ENCODE measurements at places on chromosomes 7 and 10. TPM values are rescaled to one million over a fixed set of nuclear protein-coding genes. Genes with fewer than 3 reads are reported as not detected.

GRCh38 chr7:158541346-158542010 lies 46.1 kb downstream of the PTPRN2 start:
- H3K4me3 ChIP-seq: no peak overlapping the region
- no peak overlapping the region for H3K27ac ChIP-seq
- no peak for DNase-seq
- H3K27me3 ChIP-seq: no peaks in the 10 kb centered on the region
- no peaks in the 10 kb centered on the region for H3K4me1 ChIP-seq

DNA sequence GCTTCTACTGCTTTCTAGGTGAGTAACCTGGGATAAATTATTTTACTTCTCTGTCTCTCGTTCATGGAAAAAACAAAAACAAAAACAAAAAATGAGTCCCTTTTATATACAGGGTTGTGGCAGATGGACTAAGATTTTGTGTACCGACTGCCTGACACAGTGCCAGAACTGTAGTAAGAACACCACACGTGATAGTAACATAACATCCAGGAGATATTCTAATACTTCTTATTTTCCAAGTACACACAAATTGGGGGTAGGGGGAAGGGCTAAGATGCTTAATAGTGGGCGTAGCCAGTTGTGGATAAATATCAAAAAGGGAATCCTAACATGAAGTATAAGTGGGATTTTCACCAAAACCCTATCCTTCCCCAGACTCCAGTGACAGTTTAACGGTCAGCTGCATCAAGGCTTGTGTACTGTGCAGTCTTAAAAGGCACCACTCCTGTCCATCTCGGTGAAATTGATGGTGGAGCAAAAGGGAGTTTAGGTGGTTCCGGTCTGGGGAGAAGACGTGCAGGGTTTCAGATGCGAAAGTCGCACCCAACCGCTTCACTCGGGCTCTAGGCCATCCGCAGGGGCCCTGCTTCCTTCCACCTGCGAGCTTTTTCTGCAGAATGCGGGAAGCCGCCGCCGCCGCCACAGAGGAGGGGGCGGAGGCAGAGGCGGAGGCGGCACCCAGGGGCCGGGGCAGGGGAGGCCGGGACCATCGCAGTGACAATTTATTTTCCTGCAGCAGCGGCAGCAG lies at the start of gene STAMBPL1:
STAMBPL1 (plus strand) TSS at position 712 of the 748 bp plus-strand sequence. CDS start 21,464 bp downstream, outside the sequence.
- no peaks in the 10 kb centered on the region for H3K27me3 ChIP-seq
- peak within 1 kb of the TSS; percentile 59 for H3K4me3 ChIP-seq
- H3K36me3 ChIP-seq: no peaks in the 10 kb centered on the region
- peak; percentile 60 for DNase-seq

DNA sequence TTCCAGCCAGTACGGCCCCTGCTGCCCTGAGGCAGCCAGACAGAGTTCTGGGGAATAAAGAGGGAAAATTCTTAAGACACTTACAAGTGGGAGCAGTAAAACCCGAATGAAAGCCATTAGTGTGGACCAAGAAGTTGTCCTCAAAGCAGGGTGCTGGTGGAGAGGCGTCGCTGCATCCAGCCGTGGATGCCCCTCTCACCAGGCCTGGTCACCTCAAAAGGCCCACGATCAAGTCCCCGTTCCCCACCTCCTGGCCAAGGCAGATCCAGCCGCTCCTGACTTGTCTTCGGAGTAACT lies 656 bp downstream of the VSTM4 start:
- H3K4me3 ChIP-seq: peak overlapping the region; percentile 38
- no peaks in the 10 kb centered on the region for H3K36me3 ChIP-seq
- DNase-seq: no peak

DNA sequence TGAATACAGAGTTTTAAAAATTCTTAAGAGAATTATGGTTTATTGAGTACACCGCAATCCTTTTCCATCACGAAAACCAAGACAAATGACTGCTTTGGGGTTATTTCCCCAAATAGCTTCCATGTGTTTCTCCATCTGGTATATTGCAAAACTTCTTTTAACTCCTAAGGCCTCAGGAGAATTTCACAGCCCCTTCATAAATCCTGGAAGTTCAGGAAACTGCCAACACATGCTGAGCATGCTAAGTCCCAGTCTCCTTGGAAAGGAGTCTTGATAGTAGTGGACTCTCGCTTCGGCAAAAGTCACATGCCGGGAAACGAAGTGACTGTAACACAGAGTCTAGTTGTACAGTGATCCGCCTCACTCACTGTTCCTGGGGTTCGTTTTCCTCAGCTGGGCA lies 88.1 kb upstream of the RSU1 start:
- no peaks in the 10 kb centered on the region for H3K4me1 ChIP-seq
- no peaks in the 10 kb centered on the region for H3K27me3 ChIP-seq
- no peak for DNase-seq

- H3K4me1 ChIP-seq: no peaks in the 10 kb centered on the region
- no peak for DNase-seq
- H3K4me3 ChIP-seq: no peak overlapping the region
- no peak overlapping the region for H3K27ac ChIP-seq
These were observed 104.6 kb downstream of the INPP5A start for GRCh38 chr10:132641966-132642731.

- H3K27me3 ChIP-seq: peaks cover 5% of the 10 kb centered on the region
- H3K4me3 ChIP-seq: no peak overlapping the region
- no peaks in the 10 kb centered on the region for H3K4me1 ChIP-seq
- no peaks in the 10 kb centered on the region for H3K36me3 ChIP-seq
- H3K27ac ChIP-seq: no peak overlapping the region
- no peak for DNase-seq
These were observed 8.9 kb upstream of the LBX1 start for GRCh38 chr10:101237982-101238731.

- H3K27me3 ChIP-seq: no peaks in the 10 kb centered on the region
- peaks cover 10% of the 10 kb centered on the region for H3K36me3 ChIP-seq
- H3K4me3 ChIP-seq: no peak overlapping the region
- no peak overlapping the region for H3K27ac ChIP-seq
- no peaks in the 10 kb centered on the region for H3K4me1 ChIP-seq
These were observed 29.8 kb downstream of the CPVL start for GRCh38 chr7:29116361-29117200.

GRCh38 chr7:139758388-139758787 lies 19.4 kb downstream of the HIPK2 start:
- no peak for DNase-seq
- H3K4me3 ChIP-seq: no peak overlapping the region
- H3K27me3 ChIP-seq: no peaks in the 10 kb centered on the region
- H3K36me3 ChIP-seq: no peaks in the 10 kb centered on the region
- peaks cover 14% of the 10 kb centered on the region for H3K4me1 ChIP-seq
- no peak overlapping the region for H3K27ac ChIP-seq

DNA sequence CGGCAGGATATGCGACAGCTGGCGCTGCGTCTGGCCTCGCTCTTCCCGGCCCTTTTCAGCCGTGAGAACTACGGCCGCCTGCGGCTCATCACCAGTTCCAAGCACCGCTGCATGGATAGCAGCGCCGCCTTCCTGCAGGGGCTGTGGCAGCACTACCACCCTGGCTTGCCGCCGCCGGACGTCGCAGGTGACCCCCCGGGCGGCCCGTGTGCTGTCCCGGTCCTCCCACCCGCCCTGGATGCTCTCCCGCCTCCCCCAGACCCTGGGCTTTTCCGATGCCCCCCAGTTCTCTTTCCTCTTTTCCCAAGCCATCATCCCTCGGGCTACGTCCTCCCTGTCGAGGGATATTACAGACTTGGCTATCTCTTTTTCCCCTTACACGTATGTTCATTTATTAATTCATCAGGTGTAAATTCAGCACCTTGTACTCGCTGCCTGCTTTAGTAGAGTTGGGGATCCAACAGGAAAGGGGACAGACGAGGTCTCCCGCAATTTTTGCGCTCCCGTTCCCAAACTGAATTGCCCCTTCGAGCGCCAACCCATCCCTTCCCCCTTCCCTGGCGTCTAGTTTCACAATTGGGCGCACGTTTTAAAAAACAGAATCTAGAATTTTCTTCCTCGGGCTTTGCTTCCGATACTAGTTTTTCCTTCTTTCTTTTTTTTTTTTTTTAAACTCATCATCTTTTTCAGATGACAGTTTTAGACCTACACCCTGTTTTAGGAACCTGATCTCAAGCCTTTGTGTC lies 846 bp downstream of the MINPP1 start:
- H3K4me3 ChIP-seq: peak overlapping the region; percentile 90
- H3K36me3 ChIP-seq: no peaks in the 10 kb centered on the region
- no peaks in the 10 kb centered on the region for H3K27me3 ChIP-seq
- H3K27ac ChIP-seq: peak overlapping the region; percentile 56
- no peaks in the 10 kb centered on the region for H3K4me1 ChIP-seq

DNA sequence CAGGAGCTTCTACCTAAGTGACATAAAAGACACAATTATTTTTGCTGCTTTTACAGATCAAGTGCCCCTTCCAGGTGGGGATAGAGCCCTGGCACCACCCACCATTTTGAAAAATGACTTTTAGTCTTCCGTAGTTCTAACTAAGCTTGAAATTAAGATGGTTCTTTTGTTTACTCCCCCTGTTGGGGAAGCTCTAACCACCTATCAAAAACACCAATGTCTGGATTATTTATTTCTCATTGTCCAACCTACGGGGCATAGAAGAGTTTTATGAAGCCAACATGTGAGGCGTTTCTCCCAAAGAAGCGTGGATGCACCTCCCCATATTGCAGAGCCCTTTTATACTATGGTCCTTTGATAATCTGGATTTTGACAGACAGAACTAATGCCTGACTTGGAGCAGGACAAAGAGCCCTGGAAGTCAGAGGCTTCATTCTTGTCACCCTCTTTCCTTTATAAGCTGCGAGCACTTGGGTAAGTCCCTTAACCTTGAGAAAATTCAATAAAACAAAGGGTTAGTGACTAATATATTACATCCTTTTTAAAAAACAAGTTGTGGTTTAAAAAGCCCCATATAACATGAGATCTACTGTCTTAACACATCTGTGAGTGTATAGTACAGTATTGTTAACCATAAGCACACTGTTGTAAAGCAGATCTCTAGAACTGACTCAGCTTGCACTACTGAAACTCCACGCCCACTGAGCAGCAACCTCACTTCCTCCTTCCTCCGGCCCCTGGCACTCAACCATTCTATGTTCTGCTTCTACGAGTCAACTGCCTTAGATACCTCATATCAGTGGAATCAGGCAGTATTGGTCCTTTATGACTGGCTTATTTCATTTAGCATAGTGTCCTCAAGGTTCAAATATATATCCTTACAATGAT lies 67.5 kb downstream of the ATXN7L1 start:
- H3K4me1 ChIP-seq: peaks cover 5% of the 10 kb centered on the region
- peak; percentile 73 for DNase-seq
- no peak overlapping the region for H3K4me3 ChIP-seq

DNA sequence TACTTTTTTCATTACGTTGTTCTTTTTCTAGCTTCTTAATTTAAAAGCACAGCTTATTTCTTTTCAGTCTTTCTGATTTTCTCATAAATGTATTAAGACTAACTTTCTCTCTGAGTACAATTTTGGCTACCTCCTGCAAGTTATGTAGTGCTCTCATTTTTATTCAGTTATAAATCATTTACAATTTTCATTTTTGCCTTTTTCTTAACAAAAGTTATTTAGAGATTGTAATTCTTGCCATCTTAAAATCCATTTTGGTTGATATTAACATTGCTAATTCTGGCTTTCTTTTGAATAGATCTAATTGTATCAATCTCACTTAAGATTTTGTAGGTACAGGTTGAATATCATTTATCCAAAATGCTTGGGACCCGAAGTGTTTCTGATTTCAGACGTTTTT lies 97.2 kb upstream of the LRRC4 start:
- H3K27me3 ChIP-seq: peaks cover 10% of the 10 kb centered on the region
- no peak overlapping the region for H3K4me3 ChIP-seq
- no peak for DNase-seq

- no peak overlapping the region for H3K27ac ChIP-seq
- no peaks in the 10 kb centered on the region for H3K27me3 ChIP-seq
- no peak overlapping the region for H3K4me3 ChIP-seq
- peak; percentile 58 for DNase-seq
These were observed 190.4 kb downstream of the PTPRN2 start for GRCh38 chr7:158396982-158397862.

DNA sequence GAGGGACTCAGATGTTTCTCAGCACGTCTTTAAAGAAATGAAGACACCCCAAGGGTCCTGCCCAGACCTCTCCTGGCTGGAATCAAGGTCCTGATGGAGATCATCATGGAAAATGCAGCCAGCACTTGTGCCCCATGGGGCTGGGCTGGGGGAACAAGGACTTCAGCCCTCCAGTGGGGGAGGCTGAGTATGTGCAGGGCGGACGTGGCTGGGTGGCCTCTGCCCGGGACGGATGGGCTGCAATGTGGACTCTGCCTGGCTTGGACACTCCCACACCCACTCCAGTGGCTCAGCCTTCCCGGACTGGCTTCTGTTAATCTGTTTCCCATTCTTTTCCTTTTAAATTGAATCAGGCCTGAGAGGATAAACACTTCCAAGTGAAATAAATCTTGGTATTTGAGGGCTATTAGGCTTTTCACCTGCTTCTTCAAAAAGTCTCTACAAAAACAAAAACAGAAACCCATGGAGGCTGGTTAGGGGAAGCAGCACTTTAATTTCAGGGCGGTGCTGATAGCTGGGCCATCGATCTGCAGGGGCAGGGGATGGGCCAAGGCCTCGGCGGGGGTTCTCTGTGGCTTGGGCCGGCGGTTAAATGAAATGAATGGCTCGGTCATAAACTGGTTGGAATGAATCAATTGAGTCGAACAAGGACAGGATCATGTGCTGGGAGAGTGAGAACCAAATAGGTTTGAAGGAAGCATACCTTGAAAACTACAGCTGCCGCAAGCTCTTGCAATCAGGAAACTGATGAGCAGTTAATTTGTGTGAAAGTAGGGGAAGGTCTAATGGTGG lies 51.4 kb downstream of the ADARB2 start:
- H3K27ac ChIP-seq: no peak overlapping the region
- no peaks in the 10 kb centered on the region for H3K4me1 ChIP-seq
- H3K36me3 ChIP-seq: no peaks in the 10 kb centered on the region

- no peak overlapping the region for H3K27ac ChIP-seq
- H3K4me1 ChIP-seq: peaks cover 19% of the 10 kb centered on the region
- DNase-seq: peak; percentile 72
- no peak overlapping the region for H3K4me3 ChIP-seq
- H3K27me3 ChIP-seq: no peaks in the 10 kb centered on the region
These were observed 238.0 kb upstream of the INHBA start for GRCh38 chr7:41940760-41941343.

- H3K36me3 ChIP-seq: no peaks in the 10 kb centered on the region
- H3K4me3 ChIP-seq: no peak overlapping the region
- no peaks in the 10 kb centered on the region for H3K27me3 ChIP-seq
These were observed 60.7 kb downstream of the CNTNAP2 start for GRCh38 chr7:146177301-146177700.

DNA sequence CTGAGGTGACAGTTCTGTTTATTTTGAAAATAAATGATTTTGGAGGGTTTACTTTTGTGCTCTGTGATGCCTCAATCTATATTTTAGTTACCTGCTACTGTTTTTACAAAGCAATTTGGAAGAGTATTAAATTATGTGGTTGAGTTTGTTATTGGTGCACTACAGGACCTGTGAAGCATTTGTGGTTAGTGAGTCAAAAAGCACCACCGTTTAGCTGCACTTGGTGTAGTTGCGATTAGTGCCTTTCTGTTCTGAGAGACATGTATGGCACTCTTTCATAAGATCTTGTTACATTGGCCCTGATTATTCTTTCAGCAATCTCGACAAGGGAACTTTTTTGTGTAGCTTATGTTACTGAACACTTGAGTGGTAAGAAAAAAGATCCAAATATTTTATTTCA lies 132.2 kb downstream of the BBS9 start:
- no peaks in the 10 kb centered on the region for H3K27me3 ChIP-seq
- H3K4me3 ChIP-seq: no peak overlapping the region
- H3K4me1 ChIP-seq: no peaks in the 10 kb centered on the region
- no peak for DNase-seq

SLC13A4 gene
- not detected for polyA plus RNA-seq

MAGI2 gene
- polyA plus RNA-seq: 0.22 TPM

DUS4L gene
- 4.7 TPM for polyA plus RNA-seq

PANK1 gene
- polyA plus RNA-seq: 15.9 TPM

NEBL gene
- 1.6 TPM for polyA plus RNA-seq

SPDYE16 gene
- 0.10 TPM for polyA plus RNA-seq

MRM2 gene
- 27.8 TPM for polyA plus RNA-seq

CALHM1 gene
- polyA plus RNA-seq: 0.03 TPM

IGFBP3 gene
- polyA plus RNA-seq: 7.0 TPM
